ENCODE measurements at places on chromosomes 5 and 9. TPM values are rescaled to one million over a fixed set of nuclear protein-coding genes. Genes with fewer than 3 reads are reported as not detected.

Gene ANXA2R
- 1.6 TPM for total RNA-seq

Gene PCDHGC4
- total RNA-seq: 91.6 TPM

Gene SPINK7
- total RNA-seq: not detected

Gene GMCL2
- total RNA-seq: not detected

Gene GADD45G
- 8.8 TPM for total RNA-seq

Gene DCAF12
- 36.2 TPM for total RNA-seq

Gene TPM2
- total RNA-seq: 14.1 TPM

Gene PCDHA7
- total RNA-seq: 15.2 TPM

Gene WDR31
- total RNA-seq: 5.3 TPM

Gene KIF12
- total RNA-seq: 0.92 TPM

Gene ZFP2
- 7.6 TPM for total RNA-seq

Gene THBS4
- total RNA-seq: 11.8 TPM

Gene LRRC19
- total RNA-seq: not detected

Gene LMX1B
- total RNA-seq: 1.8 TPM

Gene PDZD2
- total RNA-seq: 30.0 TPM

Gene IFNA2
- total RNA-seq: not detected

Gene C5orf52
- total RNA-seq: not detected

Gene ENTREP1
- 7.8 TPM for total RNA-seq

Gene TEX48
- total RNA-seq: not detected

Gene MYMK
- total RNA-seq: not detected

Gene ANKRD31
- 1.2 TPM for total RNA-seq

Gene GPX3
- 9.0 TPM for total RNA-seq

Gene ALDH1B1
- total RNA-seq: 21.0 TPM

Gene NME5
- 22.4 TPM for total RNA-seq

Gene IRGM
- not detected for total RNA-seq

Gene ACSL6
- 59.5 TPM for total RNA-seq

Gene SOHLH1
- total RNA-seq: not detected

Gene CCDC180
- total RNA-seq: 16.1 TPM

Gene PSMB7
- 172 TPM for total RNA-seq

Gene SPATA31C1
- not detected for total RNA-seq

Gene SAXO1
- not detected for total RNA-seq

Gene SAPCD2
- total RNA-seq: 4.2 TPM

Gene ALDH7A1
- total RNA-seq: 64.8 TPM

Gene WNK2
- 30.7 TPM for total RNA-seq

Gene MSH3
- total RNA-seq: 37.6 TPM

Gene GFRA3
- not detected for total RNA-seq

Gene SPINK4
- total RNA-seq: not detected

Gene LHX2
- total RNA-seq: 8.3 TPM

Gene QRFP
- total RNA-seq: not detected

Gene PHYKPL
- 18.7 TPM for total RNA-seq

Gene CNTLN
- 25.1 TPM for total RNA-seq

Gene RNF183
- total RNA-seq: not detected

Gene FBP1
- total RNA-seq: 1.2 TPM
